Stimulated activated CD4-positive, alpha-beta T cell treated with anti-CD3 and anti-CD28 coated beads, Interleukin-12 subunit alpha, Interleukin-12 subunit beta, amount 100 ng/mL, for 48 hours (primary cell): ENCODE measurements at places on chromosomes 5 and 9.

GRCh38 chr5:174573221-174573994 is 151.0 kb upstream of the MSX2 start:
- no peak for DNase-seq

- no peak for DNase-seq
Measured at GRCh38 chr5:177357459-177358351, at the start of gene RGS14. TSS of gene RGS14 (plus strand) at chr5:177357924. CDS start at chr5:177358025, 101 bp downstream.

DNA sequence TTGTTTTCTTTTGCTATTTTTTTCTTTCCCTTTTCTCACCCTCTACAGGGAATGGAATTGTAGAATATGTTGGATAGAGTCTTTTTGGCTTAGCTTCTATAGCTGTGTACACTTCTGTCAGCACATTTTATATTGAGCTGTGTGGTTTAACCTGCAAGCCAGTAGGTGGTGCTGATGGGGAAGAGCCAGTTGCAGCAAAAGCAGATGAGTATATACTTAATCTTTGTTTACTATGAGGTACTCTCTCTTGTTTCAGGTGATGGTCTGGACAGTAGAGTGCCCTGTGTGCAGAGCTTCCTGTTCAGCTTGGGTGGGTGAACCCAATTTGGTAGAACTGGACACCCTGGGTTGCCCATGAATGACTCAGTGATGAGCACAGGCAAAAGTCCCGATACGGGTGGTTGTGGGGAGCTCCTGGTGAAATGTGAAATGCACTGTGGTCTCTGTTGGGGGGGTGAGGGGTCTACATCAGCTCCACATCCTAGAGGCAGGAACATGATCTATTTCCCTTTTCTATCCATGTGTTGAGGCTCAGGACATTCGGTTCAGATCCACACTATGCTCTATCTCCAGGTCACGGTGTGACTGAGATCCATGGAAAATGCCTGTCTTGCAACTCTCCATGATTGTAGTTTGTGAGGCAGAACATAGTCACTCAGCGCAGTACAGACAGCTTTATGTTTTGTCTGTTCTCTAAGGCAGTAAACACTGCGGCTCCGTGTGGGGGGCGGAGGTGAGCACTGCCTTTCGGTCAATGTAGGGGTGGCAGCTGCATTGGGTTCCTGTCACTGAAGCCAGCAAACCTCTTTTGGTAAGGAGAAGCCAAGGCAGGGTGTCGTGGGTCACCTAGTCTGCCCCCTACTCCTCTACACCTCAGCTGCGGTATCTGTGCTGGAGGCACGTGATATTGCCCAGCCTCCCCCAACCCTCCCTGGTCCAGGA is 353.2 kb downstream of the PRR16 start:
- no peak for DNase-seq

GRCh38 chr5:61280761-61281427 is 51.2 kb upstream of the ZSWIM6 start:
- no peak for DNase-seq

DNA sequence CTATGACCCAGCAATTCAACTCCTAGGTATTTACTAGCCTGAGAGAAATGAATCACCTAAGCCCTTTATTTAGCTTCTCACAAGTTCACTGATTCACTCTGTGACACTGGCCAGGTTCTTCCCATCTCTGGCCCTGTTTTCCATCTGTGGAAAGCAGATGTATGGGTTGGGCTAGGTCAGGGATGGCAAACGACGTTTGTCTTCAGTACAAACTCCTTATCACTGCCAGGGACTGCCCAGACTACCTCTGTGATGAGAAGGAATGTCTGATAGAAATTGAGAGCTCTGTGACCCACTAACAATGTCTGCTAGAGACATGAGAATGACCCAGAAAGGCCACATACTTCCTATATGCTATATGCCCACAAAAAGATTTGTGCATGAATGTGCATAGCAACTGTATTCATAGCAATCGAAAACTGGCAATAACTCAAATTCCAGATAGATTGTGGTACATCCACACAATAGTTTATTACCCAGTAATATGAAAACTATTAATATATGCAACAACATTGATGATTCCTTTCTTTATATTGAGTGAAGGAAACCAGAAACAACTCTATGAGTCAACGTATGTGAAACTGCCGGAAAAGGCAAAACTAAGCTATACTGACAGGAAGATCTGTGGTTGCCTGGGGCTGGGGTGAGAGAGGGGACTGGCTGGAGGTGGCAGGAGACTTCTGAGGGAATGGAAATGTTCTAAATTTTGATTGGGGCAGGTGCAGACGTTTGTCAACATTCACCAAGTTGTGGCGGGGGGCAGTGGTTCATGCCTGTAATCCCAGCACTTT is 32.0 kb upstream of the ADAM19 start:
- DNase-seq, result peak; percentile 64

DNA sequence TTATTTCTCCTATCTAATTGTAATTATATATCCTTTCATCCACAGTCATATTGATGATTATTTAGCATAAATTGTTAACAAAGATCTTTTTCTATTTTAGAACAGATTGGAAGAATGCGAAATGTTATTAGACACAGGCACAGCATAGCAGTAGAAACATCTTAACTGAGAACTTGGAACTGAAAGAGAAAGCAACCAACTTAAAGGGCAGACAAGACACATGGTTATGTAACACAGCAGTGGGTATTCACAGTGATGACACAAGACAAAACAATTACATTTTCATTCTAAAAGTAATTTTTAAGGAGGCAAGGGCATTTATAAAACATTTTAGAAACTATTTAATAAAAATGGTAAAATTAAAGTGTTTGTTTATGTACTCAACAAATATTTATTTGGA is 57.7 kb upstream of the MEF2C start:
- no peak for DNase-seq
